ENCODE measurements at places on chromosomes 1 and 21. TPM values are rescaled to one million over a fixed set of nuclear protein-coding genes. Genes with fewer than 3 reads are reported as not detected.

OPTC gene
- total RNA-seq: not detected

SZRD1 gene
- 54.9 TPM for total RNA-seq

ATP1A2 gene
- total RNA-seq: not detected

NBPF20 gene
- total RNA-seq: 2.1 TPM

PEAR1 gene
- total RNA-seq: 5.0 TPM

SLC30A2 gene
- total RNA-seq: not detected

COL9A2 gene
- 0.88 TPM for total RNA-seq

ANKRD35 gene
- 16.9 TPM for total RNA-seq

ZNF697 gene
- 5.2 TPM for total RNA-seq

NR5A2 gene
- not detected for total RNA-seq

RASSF5 gene
- 17.6 TPM for total RNA-seq

SLC25A34 gene
- total RNA-seq: 0.14 TPM

SESN2 gene
- 26.8 TPM for total RNA-seq

HEYL gene
- total RNA-seq: not detected

GUCA2B gene
- total RNA-seq: not detected

MRPS21 gene
- total RNA-seq: 57.3 TPM

TRAF3IP3 gene
- not detected for total RNA-seq

IL20 gene
- total RNA-seq: not detected

FCMR gene
- 0.05 TPM for total RNA-seq

S100A8 gene
- 1,254 TPM for total RNA-seq

PPFIA4 gene
- 2.6 TPM for total RNA-seq

RIMKLA gene
- total RNA-seq: not detected

MIXL1 gene
- total RNA-seq: not detected

NPHP4 gene
- 6.2 TPM for total RNA-seq

SLC35D1 gene
- total RNA-seq: 12.6 TPM

CD1E gene
- not detected for total RNA-seq

TRIM62 gene
- total RNA-seq: 7.3 TPM

Measured in airway epithelial cell (primary cell).